ENCODE measurements at places on chromosomes 6 and 20. TPM values are rescaled to one million over a fixed set of nuclear protein-coding genes. Genes with fewer than 3 reads are reported as not detected.

OPRM1 gene
- not detected for total RNA-seq

ZSCAN23 gene
- 4.1 TPM for total RNA-seq

VSTM2L gene
- 88.7 TPM for total RNA-seq

C20orf141 gene
- total RNA-seq = not detected

GJA10 gene
- total RNA-seq = not detected

LPA gene
- total RNA-seq = not detected

CLIC5 gene
- total RNA-seq = 85.1 TPM

DNA sequence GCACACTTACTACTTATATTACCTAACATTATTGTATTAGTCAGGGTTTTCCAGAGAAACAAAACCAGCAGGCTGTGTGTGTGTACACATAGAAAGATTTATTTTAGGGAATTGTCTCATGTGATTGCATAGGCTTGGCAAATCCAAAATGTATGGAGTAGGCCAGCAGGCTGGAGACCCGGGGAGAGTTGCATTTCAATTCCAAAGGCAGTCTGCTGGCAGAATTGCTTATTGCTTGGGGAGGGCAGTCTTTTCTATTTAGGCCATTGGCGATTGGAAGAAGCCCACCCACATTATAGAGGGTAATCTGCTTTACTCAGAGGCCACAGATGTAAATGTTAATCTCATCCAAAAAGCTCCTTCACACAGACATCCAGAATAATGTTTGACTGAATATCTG, 157.0 kb downstream of the ADGRG6 start:
- no peak for DNase-seq

DNA sequence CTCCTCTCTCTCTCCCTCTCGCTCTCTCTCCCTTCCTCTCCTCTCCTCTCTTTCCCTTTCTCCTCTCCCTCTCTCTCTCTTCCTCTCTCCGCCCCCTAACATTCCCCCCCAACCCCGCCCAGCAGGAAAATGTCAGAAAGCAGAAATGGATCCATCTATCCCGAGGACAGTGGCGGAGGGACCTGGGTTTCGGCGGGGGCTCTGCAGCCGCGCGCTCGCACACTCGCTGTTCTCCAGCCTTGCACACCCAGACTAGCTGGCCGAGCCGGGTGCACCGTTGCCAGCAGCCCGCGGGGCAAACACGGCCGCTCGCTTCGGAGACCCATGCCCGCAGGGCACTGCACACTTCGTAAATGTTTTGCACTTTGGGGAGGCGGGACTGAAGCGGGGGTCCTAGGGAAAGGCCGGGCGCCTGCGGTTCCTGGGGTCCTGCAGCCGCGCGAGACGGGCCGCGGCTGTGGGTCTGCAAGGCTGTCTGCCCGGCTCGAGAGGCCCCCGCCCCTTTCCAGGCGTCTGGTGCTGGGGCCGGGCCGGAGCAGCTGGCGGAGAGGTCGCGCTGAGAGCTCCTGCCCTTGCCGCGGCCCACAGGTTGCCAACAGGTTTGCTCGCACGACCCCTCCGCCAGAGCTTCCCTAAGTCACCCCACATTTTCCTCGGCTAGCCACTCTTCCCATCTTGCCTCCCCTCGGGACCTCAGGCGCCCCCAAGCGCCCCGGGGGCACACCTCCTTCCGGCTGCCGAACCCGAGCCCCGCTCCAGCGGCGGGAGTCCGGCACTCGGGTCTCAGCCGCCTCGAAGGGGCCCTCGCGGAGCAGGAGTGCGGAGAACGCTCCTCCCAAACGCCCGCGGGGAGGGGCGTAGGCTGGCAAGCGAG, 818 bp upstream of the MDGA1 start:
- peak; percentile 83 for DNase-seq

GRCh38 chr6:33949877-33950435, 146.2 kb upstream of the MLN start:
- DNase-seq = peak; percentile 67

GRCh38 chr6:157715728-157716164, 107.3 kb upstream of the SNX9 start:
- DNase-seq = no peak

GRCh38 chr6:72820906-72821305, 199.0 kb downstream of the KCNQ5 start:
- no peak for DNase-seq

DNA sequence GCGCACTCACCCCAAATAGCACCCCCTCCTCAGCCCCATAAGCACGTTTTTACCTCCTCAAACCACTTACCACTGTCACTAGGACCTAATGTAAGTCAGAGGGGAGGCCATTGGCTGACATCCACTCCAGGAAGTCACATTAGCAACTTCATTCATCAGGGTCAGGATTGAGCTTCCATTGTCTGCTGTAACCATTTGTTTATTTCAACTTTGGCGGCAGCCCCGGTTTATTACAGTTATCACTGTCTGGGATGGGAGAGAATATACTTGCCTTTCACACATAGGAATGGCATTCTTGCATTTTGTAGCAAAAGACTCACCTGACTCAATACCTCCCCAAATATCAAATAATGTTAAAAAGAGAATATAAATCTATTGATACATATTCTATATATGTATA, 38.3 kb downstream of the MAFB start:
- no peak for DNase-seq

DNA sequence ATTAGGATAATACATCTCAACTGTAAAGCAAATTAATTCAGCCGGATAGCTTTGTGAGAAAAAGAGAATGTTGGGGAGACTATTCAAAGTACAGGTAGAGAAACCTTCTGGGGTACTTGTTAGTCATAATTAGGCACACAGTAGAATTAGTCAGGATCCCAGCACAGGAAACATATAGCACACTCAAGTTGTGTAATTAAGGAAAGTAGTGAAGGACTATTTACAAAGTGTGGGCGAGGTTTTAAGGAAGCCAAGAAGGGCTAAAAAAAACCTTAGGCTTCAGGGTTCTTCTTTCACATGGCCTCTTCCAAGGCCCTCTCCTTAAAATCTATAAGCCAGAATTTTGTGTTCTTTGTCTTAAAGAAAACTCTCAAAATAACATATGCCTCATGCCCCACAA, 126.7 kb downstream of the RTN4IP1 start:
- no peak for DNase-seq

GRCh38 chr6:138818496-138819194, 22.8 kb downstream of the ECT2L start:
- no peak for DNase-seq

DNA sequence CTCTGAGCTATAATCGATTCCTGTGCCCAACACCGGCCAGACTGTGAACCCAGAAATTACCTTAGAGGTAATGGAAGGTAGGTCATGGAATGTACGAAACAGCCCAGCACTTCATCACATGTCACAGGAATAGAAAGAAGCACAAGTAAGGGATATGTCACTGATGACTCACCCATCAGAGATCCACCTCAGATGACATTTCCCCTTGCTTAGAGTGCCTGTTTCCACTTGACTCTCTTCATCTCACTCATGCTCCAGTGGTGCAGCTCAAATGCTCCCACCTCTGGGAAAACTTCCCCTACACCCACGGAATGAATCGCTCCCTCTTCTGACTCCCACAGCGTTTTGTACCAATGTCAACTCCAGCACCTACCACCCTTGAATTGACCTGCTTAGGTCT, 381.6 kb upstream of the CNR1 start:
- DNase-seq = no peak

DNA sequence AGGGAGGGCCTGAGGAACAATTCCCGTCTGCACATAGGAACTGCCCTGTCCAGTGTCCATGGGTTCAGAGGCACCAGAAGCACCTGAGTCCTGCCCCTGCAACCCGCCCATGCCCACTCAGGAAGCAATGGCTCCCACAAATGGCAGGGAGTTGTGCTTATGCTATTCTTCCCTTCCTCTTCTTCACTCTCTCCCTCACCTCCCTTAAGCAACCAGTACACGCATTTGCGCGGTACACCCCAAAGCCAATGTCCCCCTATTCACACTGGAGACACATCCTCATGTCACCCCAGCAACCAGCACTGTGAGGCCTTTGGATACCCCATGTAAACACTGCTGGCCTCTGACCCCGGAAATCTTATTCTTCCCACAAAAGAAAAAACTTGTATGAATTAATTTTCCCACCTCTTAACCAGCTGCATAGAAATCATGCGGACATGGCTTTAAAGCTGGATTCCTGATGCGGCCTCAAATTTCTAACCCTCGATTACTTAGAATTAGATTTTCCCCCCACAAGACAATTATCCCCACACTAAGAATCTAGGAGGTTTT, 30.9 kb downstream of the FYN start:
- DNase-seq = no peak

All from spleen (tissue), 13 donors.